NCI-H345 (cell line): ENCODE measurements at places on chromosomes 2 and 18.

- DNase-seq, result no peak
These were observed 3.3 kb upstream of the NETO1 start for GRCh38 chr18:72871091-72871490.

- DNase-seq, result no peak
These were observed 59.9 kb downstream of the CRIM1 start for GRCh38 chr2:36415381-36416022.

GRCh38 chr2:149038442-149039212 is at the start of gene LYPD6B:
TSS of gene LYPD6B (plus strand) at chr2:149038699. CDS start at chr2:149130949, 92,250 bp downstream.
- peak; percentile 71 for DNase-seq

DNA sequence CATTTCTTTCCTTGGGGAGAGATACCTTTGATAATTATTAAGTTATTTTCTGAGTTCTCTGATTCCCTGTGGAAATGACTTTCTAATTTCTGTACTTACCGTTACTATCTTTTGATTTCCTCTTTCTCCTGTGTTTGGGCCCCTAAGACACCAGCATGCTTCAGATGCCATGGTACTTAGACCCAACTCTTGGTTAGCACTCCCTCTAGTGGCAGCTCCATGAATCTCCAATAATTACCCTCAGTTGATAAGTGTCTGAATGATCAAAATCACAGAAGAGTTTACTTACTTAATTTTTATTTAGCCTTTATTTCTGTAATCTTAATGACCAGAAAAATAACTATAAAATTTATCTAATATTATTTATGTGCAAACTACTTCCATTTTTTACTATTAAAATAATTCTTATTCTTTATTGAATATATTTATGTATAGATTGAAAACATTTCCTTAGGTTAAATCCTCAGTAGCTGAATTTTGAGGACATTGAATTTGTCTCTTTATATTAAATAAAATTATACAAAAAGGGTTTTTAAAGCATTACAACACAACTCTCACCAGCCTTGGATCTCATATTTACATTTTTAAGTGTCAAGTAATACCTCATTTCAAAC is 300.4 kb downstream of the KCNS3 start:
- peak; percentile 77 for DNase-seq

GRCh38 chr2:146608490-146608889 is 1236.3 kb upstream of the ACVR2A start:
- no peak for DNase-seq

- no peak for DNase-seq
These were observed 116.6 kb downstream of the ATL2 start for GRCh38 chr2:38260469-38260868.

- DNase-seq, result no peak
These were observed 199.8 kb downstream of the ZFP36L2 start for GRCh38 chr2:43026426-43027096.

DNA sequence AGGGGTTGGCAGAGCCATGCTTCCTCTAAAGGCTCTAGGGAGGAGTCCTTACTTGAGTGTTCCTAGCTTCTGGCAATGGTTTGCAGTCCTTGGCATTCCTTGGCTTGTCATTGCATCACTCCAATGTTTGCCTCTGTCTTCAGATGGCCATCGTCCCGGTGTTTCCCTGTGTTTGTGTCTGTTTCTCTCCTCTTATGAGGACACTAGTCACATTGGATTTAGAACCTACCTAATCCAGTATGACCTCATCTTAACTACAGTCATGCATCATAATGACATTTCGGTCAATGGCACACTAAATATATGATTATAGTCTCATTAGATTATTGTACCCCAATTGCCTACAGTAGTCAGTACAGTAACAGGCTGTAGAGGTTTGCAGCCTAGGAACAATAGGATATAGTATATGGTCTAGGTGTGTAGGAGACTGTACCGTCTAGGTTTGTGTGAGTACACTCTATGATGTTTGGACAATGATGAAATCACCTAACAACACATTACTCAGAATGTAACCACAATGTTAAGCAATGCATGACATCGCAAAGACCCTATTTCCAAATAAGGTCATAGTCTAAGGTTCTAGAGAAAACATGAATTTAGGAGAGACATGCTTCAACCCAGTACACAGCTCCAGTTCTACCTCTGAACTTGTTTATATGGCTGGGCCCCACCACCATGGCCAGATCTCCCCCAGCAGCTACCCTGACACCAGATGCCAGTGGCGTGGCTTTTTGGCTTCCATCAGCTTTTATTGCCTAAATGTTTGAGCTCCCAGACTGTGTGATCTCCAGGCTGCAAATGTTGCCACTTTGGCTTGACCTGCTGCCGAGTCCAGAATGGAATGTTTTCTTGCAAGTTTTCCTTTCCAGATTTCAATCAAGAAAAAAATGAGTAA is 22.1 kb downstream of the SRD5A2 start:
- no peak for DNase-seq

DNA sequence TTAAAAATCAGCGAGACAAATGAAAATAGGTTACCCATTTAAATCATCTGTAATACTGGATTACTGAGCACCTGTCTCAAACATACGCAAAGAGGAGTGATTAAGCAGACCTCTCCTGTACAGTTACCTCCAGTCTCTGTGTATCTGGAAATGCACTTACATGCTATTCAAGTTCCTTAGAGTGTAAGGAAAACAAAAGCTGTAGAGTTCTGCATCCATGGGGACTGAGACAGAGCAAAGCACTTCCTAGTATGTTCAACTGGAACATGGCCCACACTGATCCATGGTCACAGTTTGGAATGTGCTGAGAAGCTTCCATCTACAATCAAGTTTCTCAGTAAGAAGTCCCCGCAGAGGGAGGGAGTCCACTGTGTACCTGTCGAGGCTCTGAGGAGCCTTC is 63.9 kb downstream of the PPP4R1 start:
- DNase-seq, result no peak

- no peak for DNase-seq
These were observed 527 bp downstream of the IGFBP5 start for GRCh38 chr2:216694826-216695217.

GRCh38 chr2:241762321-241762932 is 14.2 kb upstream of the GAL3ST2 start:
- peak; percentile 11 for DNase-seq

GRCh38 chr2:101942851-101943250 is 48.9 kb upstream of the IL1R2 start:
- DNase-seq, result no peak

DNA sequence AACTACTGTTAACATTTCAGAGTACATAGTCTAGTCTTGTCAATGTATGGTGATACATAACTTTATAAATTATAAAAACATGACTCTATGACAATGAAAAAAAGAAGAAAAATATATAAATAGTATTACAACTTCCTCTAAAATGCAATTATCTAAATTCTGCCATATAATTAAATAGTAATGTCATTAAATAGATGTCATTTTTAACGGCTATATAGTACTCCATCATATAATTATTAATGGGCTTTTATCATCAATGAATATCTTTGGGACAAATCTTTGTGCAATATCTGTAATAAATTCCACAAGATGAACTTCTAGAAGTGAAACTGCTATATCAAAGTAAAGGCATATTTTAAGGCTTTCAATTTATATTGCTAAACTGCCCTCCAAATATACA is 24.8 kb downstream of the ATF2 start:
- DNase-seq, result no peak

DNA sequence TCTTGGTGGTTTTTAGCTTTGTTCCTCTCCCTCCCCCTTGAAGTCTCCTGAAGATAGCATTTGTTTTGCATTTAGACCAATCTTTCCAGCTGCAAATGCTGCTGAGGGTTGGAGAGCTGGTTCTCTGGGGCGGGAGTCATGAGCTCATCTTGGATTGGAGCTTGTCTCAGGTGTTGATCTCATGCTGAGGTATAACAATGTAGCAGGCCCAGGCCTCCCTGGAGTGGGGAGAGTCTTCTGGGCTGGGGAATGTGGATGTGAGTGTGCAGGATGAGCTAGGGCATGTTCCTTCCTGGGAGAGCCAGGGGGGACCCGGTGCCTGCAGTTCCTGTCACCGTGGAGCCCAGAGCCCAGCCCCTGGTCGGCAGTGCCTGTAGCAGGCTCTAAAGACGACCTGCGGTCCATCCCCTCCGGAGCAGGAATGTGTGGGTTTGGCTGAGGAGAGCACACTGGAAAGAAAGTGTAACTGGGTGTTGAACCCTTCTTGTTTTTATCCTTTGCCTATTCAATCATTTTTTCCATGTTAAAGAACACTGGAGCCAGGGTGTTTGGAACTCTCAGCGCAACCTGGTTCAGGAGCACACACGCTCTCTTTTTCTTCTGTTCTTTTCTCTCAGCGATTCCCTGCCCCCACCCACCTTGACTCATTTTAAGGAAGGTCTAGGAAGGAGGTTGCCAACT is 2.7 kb downstream of the ZNF532 start:
- no peak for DNase-seq

GRCh38 chr2:5740053-5740452 is 47.9 kb downstream of the SOX11 start:
- DNase-seq, result no peak

DNA sequence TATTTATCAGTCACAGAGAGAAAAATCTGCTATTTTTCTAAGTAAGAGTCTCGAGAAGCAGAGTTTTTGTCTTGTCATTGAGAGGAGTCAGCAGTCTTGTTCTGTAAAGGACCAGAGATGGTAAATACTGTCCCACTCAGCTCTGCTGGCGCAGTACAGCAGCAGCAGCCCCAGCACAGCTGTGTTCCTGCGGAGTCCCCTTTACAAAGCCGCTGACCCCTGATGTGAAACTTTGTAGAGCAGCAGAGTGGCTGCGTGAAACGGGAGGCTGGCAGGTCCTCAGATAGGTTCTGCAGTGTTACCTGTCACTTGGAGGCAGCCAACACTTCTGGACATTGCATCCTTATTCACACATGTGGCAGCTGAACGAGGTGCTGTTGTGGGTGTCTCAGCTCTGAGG is 45.2 kb downstream of the TMEM185B start:
- DNase-seq, result no peak

GRCh38 chr2:214293593-214293992 is 117.3 kb upstream of the VWC2L start:
- DNase-seq, result no peak

GRCh38 chr2:39394516-39394961 is 42.5 kb downstream of the MAP4K3 start:
- DNase-seq, result no peak

- DNase-seq, result no peak
These were observed 102.9 kb downstream of the MRO start for GRCh38 chr18:50716902-50717301.

DNA sequence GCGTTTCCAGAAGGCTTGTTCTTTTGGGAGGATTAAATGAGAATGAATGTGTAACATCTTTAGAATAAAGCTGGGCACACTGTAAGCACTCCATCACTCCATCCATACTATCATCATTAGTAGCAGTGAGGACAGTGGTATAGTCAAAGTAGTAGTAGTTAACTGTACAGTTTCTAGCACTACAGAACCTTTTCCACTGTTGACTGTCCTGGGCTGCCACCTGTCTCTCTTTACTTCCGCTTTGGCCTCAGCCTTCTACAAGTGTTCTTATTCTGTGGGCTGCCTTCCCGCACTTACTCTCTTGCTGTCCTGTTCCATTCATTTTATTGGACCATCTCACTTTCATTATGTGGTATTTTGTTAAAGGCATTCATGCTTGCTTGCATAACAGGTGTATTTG is 3.3 kb downstream of the SLC9A2 start:
- DNase-seq, result no peak

GRCh38 chr2:62383846-62384245 is 122.1 kb downstream of the TMEM17 start:
- no peak for DNase-seq

GRCh38 chr2:227038550-227039189 is 125.3 kb downstream of the COL4A4 start:
- no peak for DNase-seq

DNA sequence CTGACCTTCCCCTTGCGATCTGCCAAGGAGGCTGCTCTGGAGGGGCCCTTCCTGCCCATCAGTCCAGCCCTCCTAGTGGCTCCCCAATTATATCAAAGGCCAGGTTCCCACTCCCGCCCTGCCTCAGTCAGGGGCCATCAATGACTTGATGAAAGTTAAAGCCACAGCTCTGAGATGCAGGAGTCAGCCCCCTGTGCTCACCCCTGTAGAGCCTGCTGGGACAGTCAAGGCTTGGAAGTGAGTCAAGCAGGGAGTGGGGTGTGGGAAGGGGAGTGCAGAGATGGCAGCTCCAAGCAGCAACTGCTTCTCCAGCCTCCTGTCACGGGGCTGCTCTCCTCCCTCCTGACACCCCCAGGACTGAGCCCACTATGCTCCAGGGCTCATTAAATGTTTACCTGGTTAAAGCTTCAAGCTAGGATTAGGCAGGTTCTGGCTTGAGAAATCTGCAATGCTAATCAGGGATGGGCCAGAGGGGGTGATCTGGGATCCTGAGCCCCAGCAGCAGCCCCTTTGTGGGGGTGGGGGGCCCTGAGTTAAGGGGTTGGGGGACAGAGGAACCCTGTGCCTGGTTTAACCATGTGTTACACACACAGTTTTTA is 42.7 kb upstream of the ALK start:
- no peak for DNase-seq
